ENCODE measurements at places on chromosomes 6 and 20.

- no peak for DNase-seq
These were observed 11.6 kb downstream of the AKIRIN2 start for GRCh38 chr6:87690441-87690840.

DNA sequence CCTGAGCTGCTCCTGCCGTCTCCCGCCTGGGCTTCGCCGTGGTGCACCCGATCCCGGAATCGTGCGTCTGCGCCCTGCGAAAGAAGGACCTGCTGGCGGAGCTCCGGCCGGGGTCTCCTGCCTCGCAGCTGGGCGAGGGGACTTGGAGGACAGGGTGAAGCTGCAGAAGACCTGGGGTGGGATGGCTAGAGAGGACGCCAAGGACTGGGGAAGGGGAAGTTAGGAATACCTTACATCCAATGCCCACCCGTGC is 150.2 kb downstream of the PRL start:
- DNase-seq, result no peak

GRCh38 chr20:63394069-63394919 is 33.1 kb upstream of the CHRNA4 start:
- DNase-seq, result no peak

GRCh38 chr6:6546318-6547109 is 42.0 kb upstream of the LY86 start:
- DNase-seq, result peak; percentile 28

DNA sequence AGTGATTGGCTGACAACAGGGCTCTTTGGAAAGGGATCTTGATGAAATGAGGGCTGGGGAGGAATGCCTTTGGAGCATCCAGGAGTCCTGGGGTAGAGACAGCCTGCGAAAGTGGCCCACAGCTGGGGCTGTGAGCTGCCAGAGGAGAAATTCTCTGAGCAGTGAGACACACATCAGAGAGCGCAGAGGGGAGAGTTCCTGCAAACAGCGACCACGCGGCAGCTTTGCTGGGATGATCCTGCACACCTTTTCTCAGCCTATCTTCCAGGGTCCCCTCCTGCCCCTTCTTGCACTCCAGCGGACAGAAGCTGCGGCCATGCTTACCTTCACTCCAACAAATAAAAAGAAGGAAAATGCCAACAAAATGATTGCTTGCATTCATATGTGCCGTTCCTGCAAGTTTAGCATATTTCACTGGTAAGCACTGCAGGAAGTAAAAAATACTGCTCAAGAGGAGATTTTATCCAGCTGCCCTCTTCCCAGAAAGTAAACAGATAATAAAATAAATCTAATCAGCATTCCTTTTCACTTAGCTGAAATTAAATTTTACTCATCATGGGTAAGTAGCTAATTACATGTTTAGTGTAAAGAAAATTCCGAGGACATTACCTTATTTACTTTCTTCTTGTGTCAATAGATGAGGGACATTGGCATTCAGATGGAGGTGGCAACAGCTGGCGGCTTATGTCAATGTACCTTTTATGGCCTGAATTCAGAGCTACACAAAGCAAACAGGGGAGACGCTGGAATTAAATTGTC is 339.9 kb upstream of the ARID1B start:
- no peak for DNase-seq

- no peak for DNase-seq
These were observed 11.2 kb downstream of the TAF4 start for GRCh38 chr20:62054451-62054953.

DNA sequence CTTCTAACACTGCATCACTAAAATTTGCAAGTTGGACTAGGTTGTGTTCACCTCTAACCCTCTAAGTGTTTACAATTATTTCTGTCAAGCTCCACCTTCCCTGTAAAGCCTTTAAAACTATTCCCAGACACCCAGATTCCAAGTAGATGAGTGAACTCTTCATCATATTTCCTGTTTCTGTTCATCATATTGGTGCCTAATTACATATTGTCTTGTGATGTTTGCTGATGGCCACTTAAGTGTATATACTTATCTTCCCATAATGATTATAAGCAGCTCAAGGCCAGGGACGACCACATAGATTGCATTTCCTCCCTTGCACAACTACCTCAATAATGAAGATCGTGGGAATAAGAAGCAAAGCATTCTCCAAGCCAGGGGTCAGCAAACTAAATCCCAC is 16.8 kb downstream of the TNFRSF21 start:
- DNase-seq, result no peak

- DNase-seq, result no peak
These were observed 161.6 kb upstream of the MARCKS start for GRCh38 chr6:113695516-113695915.

DNA sequence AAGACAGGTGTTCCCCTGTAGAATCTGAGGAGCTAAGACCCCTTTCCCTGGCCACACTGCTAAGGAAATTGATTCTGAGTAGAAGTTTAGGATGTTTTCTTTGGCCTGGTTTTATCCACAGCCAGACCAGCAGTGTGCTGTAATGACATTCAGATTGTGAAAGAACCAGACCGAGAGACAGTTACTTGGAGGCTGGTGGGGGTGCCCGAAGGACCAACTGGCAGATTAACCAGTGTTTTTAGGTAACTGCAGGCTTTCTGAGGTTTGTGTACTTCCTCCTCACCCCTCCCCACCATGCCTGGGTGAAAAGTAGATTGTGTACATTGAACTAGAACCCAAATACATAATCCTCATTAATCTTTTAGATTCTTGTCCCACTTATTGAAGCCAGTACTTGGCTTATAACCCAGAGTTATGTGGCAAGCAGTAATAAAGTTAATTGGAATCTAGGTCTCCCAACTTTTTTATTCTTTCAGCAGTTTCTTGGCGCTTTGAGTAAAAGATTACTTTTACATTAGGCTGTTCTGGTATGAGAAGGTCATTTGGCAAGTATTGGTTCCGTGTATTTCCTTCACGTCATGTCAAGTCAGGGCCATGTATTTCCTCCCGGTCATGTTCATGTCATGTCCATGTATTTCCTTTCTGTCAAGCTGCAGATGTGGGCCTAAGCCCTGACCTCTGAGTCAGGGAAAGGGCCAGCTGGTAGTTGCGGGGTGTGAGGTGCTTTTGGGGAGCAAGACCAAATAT is 93.7 kb downstream of the TCP11 start:
- no peak for DNase-seq

GRCh38 chr6:144156338-144156737 is 6.0 kb downstream of the STX11 start:
- no peak for DNase-seq

GRCh38 chr6:95517004-95517403 is 60.3 kb upstream of the MANEA start:
- DNase-seq, result no peak

DNA sequence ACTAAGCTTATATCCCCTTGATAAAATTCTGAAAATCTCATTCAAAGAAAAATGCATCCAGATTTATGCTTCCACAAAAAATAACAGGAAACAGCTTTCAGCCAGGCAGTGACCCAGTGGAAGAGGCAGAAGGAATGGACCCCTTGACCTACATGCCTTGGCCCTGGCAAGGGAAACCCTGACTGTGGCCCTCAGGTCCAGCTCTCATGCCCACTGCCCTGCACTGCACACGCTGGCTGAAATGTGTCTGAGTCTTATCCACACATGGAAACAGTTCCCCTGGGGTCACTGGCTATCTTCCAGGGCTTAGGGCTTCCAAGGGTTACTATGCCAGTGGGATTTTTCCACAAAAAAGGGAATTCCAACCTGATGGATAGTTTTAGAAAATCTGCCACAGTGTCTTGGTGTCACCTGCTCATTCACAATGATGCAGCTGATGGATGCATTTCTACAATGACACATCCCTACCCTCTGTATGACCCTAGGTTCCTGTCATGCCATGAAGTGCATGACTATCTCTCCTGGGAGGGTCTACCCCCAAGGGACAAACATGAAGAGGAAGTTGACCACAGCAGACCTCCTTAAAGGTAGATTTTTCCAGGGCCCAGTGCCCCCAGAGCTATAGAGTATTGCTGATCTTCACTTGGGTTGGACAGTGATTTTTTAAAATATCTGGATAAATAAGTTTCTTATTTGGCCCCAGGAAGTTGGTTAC is 121.9 kb upstream of the CD93 start:
- no peak for DNase-seq

DNA sequence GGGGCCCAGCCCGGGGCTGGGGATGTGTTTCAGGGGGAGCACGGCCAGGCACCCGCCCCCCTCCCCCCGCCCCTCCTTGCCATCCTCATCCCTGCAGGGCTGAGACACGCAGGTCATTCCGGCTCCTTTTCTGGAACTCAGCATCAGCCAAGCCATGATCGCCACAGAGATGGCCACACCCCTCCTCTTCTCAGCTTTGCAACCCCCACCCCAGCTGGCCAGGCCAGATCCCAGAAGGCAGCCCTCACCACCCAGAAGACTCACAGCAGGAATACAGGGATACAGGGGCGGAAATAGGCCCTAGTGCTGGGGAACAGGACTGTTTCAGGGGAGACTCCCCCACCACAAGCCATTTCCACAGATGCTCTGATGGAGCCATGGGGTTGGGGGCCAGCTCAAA is 33.5 kb downstream of the YTHDF1 start:
- DNase-seq, result no peak

GRCh38 chr6:118248171-118248570 is 299.9 kb upstream of the PLN start:
- no peak for DNase-seq

Measured in progenitor cell of endocrine pancreas (in vitro differentiated cells).